ENCODE measurements at places on chromosomes 2 and 18. TPM values are rescaled to one million over a fixed set of nuclear protein-coding genes. Genes with fewer than 3 reads are reported as not detected.

The REG3A gene
- not detected for total RNA-seq

The CCDC138 gene
- total RNA-seq = 6.0 TPM

The CCDC93 gene
- 10.2 TPM for total RNA-seq

The DCDC2C gene
- 0.60 TPM for total RNA-seq

The CD28 gene
- not detected for total RNA-seq

The NT5DC4 gene
- not detected for total RNA-seq

The IL1B gene
- 4.1 TPM for total RNA-seq

The PRSS56 gene
- total RNA-seq = not detected

The ZFAND2B gene
- 30.4 TPM for total RNA-seq

The LHCGR gene
- not detected for total RNA-seq

The ARL6IP6 gene
- 43.6 TPM for total RNA-seq

The VAMP5 gene
- 201 TPM for total RNA-seq

The GBX2 gene
- 8.1 TPM for total RNA-seq

The MCM6 gene
- total RNA-seq = 32.8 TPM

The IL18RAP gene
- not detected for total RNA-seq

The FBXO48 gene
- total RNA-seq = 0.84 TPM

The RIT2 gene
- not detected for total RNA-seq

The MFF gene
- 68.7 TPM for total RNA-seq

The MROH2A gene
- not detected for total RNA-seq

The AQP12B gene
- total RNA-seq = not detected

The MFSD2B gene
- total RNA-seq = 0.20 TPM

The ASB18 gene
- not detected for total RNA-seq

The HOXD4 gene
- 3.8 TPM for total RNA-seq

The SFTPB gene
- total RNA-seq = not detected

The LOXHD1 gene
- not detected for total RNA-seq

The LPIN2 gene
- total RNA-seq = 23.9 TPM

The SP5 gene
- not detected for total RNA-seq

The TUBA3E gene
- total RNA-seq = not detected

The SLC9A4 gene
- total RNA-seq = not detected

The ALKAL2 gene
- not detected for total RNA-seq

The CDH20 gene
- 0.07 TPM for total RNA-seq

The SALL3 gene
- total RNA-seq = not detected

The MMADHC gene
- 123 TPM for total RNA-seq

The C2orf78 gene
- not detected for total RNA-seq

The EPHA4 gene
- 23.3 TPM for total RNA-seq

The FEV gene
- total RNA-seq = not detected

The DTNA gene
- 3.4 TPM for total RNA-seq

The SERPINB11 gene
- not detected for total RNA-seq

The TMEM198 gene
- total RNA-seq = not detected

The SLC4A5 gene
- total RNA-seq = 0.05 TPM

The NIF3L1 gene
- 13.9 TPM for total RNA-seq

The EMILIN2 gene
- 6.2 TPM for total RNA-seq

The ABCB6 gene
- 15.6 TPM for total RNA-seq

The ALPG gene
- 0.07 TPM for total RNA-seq

The EVX2 gene
- total RNA-seq = not detected

The COL3A1 gene
- total RNA-seq = 2.6 TPM

The CD207 gene
- not detected for total RNA-seq
